ENCODE measurements at places on chromosomes 7 and 10.
A peak's percentile ranks its signal among the peaks of the same experiment; 100 is the strongest.

DNA sequence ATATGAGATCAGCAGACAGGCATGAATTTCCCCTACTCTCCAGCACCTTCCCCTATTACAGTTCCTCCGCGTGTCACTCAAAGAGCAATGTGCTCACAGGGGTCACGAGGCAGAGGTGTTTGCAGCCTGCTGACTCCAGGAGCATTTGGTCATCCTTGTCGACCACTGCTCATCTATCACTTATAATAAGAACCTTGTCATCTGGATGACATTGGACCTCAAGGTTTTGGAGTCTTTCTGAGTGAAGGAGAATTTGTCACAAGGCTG, 32.9 kb upstream of the PLPP4 start:
- no peak for DNase-seq

DNA sequence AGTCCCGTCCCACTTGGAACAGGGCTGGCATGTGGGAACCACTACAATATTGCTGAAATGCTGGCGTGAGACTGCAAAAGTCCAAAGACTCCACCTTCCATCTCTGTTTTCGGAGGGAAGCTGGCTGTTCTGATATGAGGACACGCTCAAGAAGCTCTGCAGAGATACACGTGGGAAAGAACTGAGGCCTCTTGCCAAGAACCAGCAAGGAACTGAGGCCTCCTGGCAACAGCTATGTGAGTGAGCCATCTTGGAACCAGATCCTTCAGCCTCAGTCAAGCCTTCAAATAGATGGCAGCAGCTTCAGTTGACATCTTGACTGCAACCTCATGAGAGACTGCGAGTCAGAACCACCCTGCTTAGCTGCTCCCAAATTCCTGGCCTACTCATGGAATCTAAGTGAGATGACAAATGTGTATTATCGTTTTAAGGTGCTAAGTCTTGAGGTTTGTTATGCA, 30.8 kb downstream of the SGMS1 start:
- no peak for DNase-seq

DNA sequence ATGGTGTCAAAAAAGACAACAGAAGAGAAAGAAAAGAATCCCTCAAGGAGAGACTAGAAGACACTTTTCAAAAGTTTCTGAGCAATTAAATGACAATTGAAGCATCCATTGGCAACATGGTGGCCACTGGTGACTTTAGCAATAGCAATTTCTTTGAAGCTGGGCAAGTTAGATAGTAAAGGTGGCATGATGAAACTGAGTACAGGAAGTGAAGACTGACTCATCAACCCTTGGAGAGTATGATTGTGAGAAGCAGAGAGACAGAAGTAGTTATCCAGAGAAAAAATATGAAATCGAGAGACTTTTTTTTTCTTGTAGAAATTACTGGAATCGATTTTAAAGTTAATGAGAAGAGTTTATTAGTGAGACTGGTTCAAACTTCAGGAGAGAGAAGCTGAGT, 52.5 kb downstream of the DGKB start:
- DNase-seq: no peak

GRCh38 chr7:132806834-132807233, 230.6 kb upstream of the PLXNA4 start:
- DNase-seq: peak; percentile 73

DNA sequence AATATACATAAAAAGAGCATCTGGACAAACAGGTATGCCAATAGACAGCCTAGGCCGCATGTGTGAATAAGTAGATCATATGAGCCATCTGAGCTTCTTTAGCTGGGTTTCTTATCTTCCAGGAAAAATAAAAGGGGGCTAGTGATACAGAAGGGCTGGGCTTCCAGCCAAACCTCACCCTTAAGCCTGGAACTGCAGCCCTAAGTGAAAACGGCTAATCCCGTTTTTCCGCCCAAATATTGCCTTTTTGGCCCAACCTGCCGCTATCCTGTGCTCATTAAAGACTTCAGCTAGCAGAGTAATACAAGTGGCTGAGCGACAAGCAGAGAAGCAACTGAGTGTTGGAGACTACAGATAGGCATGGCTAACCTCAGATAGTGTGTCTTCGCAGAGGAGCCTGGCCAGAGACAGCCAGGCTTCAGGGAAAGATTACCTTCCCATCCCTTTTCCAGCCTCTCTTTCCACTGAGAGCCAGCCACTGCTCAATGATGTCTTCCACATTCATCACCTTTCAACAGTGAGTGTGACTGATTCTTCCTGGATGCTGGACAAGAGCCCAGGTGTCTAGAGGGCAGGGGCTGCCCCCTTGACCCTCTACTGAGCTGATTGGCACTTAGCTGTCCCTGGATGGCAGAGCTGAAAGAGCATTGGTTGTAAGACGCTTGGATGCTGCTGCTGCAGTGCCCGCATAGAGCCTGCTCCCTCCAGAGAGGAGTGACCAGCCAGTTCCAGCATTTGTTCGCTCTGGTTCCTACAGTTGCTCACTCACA, 108.9 kb downstream of the ITGB8 start:
- DNase-seq: no peak

- DNase-seq: no peak
Observed at GRCh38 chr7:106600569-106601373, 60.2 kb downstream of the CCDC71L start.

GRCh38 chr10:114239117-114239993, at the start of gene VWA2:
VWA2 (plus strand) TSS chr10:114239254; CDS start chr10:114248714, 9,460 bp downstream.
- DNase-seq: no peak

- no peak for DNase-seq
Observed at GRCh38 chr7:47423196-47423595, 158.7 kb downstream of the TNS3 start.

DNA sequence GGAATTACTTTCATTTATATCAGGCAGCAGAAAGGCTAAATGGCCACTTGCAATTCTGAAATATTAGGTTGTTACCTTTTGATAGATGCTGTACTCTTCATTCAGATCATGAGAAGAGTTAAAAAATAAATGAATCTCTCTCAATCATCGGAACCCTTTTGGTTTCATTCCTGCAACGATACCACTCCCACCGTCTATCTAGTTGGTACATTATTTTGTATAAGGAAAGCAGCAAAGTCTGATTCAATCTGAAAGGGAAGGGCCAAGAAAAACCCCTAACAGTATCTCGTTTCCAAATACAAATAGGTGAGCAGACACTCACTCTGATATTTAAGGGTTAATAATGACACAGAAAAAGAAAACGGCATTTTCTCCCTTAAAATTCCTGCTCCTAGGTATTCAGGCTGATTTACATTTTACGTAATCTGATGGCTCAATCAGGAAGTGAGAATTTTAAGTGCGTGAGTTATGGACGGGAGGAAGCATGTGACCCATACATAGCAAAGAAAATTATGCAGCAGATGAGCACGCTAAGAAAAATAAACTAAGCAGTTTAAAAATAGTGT, 209.4 kb upstream of the KLF14 start:
- no peak for DNase-seq
